ENCODE measurements at places on chromosomes 12 and 14. TPM values are rescaled to one million over a fixed set of nuclear protein-coding genes. Genes with fewer than 3 reads are reported as not detected.

GRCh38 chr12:121537814-121538698 is 42.8 kb downstream of the KDM2B start:
- DNase-seq: no peak

DNA sequence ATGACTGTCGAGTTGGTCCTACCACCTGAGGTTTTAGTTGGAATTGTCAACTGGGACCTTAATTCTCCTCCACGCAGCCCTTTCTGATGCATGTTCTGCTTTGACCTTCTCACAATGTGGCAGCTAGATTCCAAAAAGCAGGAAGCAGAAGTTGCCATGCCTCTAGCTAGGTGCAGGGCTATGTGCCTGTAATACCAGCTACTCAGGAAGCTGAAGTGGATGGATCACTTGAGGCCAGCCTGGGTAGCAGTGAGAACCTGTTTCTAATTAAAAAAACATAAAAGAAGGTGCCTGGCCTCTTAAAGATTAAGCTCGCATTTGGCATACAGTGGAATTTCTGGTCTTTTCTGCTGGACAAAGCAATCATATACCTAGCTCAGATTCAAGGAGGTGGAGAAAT is 77.1 kb downstream of the FGD4 start:
- DNase-seq: no peak

GRCh38 chr12:1606021-1606622 is 11.7 kb upstream of the FBXL14 start:
- DNase-seq: peak; percentile 84

- DNase-seq: no peak
Measured at GRCh38 chr14:52422650-52423356, 108.7 kb downstream of the PTGER2 start.

DNA sequence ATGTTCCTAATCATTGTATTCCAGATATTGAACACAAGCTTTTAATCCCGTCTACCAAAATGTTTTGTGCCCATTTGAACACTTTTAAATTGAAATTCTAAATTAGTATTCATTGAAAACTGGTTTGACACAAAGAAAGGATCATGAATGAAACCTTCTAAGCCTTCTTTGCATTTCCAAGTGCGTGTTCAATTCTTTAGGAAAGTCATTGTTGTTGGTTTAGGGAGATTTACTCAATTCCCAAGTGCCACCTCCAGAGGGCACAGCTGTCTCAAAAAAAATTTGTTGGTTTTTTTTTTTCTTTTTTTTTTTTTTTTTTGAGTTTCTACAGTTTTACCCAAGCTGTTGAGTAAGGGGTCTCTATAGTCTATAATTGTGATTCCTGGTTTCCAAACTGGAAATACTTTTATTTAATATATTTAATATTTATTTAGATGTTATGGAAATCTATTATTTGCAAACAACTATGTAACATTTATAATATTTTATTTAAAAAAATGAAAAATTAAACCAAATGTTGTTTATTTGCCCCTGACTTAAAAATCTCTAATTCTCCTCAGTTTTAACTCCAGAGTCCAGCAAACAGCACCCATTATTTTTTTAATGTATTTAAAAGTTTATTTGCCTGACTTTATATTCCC is 79.9 kb downstream of the NEDD1 start:
- DNase-seq: no peak

DNA sequence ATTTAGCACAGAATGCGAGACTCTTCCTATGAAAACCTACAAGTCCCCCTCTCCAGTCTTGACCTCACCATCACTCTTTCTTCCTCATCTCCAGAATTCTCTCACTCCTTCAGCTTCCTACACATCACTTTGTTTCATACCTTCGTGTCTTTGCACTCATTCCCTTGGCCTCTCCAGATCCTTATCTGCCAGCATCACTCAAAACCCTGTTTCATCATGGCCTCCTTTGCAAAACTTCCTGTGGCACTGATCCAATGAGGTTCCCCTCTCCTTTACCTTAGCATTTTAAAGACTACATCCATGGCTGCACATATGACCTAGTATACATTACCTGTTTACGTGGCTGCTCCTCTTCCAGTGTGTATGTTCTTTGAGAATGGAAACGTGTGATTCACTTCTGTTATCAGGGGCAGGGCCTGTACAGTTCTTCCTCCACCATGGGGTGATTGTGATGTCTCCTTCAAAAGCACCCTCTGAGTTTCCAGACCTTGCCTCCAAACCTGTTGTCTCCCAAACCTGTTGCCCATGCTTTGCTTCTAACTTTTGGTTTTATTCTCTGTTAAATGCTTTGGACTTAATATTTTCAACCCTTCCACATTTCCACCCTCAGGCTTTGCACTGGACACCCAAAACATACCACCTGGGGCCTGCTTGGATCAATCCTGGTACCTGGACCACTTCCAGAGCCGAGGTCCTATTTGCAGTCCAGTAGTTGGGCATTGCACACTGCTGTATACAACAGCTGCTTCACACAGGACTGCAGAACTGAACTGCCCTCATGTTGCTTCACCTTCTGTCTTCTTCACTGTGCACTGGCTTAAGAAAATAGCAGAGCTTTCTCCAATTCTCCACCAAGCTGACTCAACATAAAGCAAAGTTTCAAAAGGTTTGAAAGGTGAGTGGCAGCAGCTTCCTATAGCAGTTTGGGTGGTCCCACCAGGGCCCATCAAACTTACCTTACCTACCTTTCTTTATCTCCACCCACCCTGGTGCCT is 131.7 kb downstream of the LLPH start:
- no peak for DNase-seq

DNA sequence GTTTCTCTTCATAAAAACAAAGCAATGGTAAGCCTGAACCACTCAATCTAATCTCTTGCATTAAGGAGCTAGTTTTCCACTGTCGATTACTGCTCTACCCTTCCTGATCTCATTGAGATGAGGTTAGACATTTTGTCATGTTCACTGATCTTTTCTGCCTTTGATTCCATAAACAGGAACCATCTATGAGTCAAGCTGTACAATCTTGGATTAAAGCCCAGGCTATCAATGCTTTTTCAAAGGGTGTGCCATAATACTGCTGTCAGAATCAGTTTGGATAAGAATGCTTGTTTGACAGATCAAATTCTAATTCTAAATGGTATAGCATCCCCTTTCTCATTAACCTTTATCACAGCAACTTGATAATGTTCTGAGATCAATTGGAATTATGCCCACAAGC is 16.1 kb downstream of the GRIP1 start:
- DNase-seq: no peak

TMEM121 gene
- total RNA-seq: 3.7 TPM

GRCh38 chr14:47223656-47224055 is 451.7 kb downstream of the MDGA2 start:
- DNase-seq: no peak

GRCh38 chr12:67651132-67651695 is 2.7 kb downstream of the DYRK2 start:
- DNase-seq: no peak

FOXG1 gene
- not detected for total RNA-seq

DNA sequence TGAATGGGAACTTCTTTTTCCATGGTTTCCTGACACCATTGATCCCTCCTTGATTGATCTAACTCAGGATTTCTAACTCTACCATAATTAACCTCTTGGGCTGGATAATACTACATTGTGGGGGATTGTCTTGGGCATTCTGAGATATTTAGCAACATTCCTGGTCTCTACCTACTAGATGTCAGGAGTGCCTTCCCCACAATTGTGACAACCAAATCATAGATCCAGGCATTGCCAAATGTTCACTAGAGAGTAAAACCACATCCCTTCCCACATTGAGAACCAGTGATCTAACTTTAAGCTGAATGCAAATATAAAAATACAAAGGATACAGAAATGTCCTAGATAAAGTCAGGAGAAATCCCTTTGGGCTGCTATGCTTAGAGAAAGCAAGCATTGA is 36.9 kb upstream of the CCDC198 start:
- no peak for DNase-seq

DNA sequence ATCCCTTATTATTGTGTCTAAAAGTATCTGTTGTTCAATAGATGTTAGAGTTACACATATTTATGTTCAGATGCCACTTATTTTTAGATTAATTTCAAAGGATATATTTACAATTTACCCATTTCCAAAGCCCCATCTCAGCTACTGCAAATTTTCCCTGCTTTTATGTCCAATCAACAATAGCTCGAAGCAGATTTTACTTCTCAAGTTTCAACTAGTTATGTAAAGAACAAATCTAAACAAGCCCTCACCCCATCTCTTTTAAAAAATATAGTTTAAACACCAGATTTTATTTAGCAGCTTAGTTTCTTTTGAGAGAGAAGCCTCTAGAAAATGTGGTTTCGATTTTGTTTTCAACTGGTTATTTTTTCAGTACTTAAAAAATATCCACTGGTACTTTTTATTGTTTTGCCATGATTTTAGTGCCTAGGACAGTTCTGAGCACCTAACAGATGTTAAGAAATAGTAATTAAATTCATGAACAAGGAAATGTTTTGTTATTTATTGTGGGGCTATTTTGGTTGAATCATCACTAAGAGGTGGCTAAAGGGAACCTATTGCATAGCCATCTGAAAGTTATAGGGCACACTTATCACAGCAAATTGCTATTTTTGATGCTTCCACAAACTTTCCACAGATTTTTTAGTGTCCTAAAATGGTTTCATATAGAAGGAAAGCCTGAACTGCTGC is 96.2 kb upstream of the BMP4 start:
- DNase-seq: no peak

SLC4A8 gene
- 2.6 TPM for total RNA-seq

SPTSSA gene
- 32.7 TPM for total RNA-seq

CNTN1 gene
- total RNA-seq: 38.6 TPM

GRCh38 chr12:116241157-116241759 is 36.2 kb downstream of the MED13L start:
- no peak for DNase-seq

DNA sequence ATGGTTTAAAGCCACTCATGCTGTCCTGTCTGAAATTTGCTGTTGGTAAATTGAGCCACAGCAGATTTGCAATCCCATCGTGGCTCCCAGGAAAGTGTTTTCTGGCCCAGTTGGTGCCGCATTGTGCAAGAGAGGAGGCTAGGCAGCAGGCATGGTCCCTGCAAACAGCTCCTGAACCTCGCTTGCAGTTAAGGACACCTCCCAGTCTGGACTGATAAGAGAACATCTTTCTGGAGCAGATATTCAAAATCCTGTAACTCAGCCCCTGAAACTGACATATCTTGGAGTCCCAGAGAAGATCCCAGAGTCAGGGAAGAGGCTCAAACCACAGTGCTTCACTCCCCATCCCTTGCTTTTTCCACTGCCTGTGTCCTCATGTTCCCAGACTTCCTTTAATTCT is 328.6 kb upstream of the FKBP4 start:
- DNase-seq: no peak

SERPINA9 gene
- not detected for total RNA-seq

DNA sequence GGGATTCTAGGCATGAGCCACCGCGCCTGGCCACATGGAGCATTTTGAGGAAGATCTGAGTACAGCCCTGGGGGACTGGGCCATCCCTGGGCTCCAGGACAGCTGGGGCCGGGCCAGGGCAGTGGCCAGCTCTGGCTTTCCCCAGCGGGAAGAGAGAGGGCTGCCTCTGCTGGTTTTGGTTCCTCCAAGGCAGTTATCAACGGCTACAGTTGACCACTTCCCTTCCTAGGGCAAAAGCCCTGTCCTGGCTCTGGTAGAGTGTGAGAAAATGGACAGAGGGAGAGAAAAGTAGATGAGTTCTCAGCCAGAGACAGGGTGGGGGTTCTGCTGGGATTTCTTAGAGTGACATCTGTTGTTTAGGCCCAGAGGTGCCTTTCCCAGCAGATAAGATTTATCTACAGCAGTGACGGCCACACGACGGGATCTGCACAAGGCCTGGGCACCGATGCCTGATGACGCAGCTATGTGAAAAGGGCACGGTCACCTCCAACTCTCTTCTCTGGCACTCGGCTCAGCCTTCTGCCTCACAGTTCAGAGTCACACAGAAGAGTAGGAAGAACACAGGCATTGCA is 5.5 kb upstream of the HVCN1 start:
- peak; percentile 39 for DNase-seq

KRT72 gene
- total RNA-seq: not detected

RFLNA gene
- total RNA-seq: 0.49 TPM

DNA sequence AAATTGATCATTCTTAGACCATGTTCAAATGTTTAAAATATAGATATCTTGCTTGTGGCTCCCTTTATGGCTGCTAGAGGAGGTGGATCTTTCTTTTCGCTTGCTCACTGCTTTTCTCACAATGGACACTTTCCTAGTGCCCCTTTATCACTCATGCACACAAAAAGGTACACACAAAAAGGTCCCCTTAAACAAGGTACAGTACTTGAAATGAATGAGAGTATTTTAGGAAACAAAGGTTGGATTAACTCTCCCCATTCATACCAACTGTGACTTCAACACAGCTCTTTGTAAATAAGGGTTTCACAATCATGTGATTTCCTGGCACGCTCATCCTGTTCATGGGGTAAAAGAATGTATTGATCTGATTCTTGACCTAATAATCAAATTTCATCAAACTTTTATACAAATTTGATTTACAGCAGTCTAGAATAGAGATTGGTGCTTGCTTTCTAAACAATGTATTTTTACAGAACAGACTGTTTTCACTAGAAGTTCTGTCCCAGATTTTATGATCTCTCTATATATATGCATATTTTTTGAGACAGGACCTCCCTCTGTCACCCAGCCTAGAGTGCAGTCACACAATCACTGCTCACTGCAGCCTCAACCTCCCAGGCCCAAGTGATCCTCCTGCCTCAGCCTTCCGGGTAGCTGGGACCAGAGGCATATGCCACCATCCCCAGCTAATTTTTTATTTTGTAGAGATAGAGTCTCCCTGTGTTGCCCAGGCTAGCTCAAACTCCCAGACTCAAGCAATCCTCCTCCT is 34.4 kb upstream of the EPS8 start:
- DNase-seq: peak; percentile 65

DNA sequence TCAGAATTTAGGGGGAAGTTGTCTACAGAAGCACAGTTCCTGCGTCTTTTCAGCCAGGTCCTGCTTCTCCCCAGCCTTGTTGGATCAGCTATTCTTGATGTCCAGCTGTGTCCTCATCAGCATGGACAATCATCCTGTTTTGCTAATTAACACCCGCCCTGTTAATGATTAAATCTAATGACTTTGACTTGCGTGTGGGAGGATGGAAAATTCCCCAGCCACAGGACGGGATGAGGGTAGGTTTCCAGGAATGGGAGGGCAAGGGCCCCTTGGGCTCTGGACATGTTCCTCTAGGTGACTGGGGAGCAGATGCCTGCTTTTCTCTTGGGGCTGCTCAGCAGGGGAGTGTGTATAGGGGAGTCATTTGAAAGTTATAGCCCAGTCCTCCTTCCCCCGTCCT is 5.3 kb upstream of the PPP1R1A start:
- DNase-seq: no peak

WSCD2 gene
- total RNA-seq: 0.26 TPM

GRCh38 chr14:37198273-37198598 is 499 bp downstream of the MIPOL1 start:
- no peak for DNase-seq
